ENCODE measurements at places on chromosomes 6 and 20.

DNA sequence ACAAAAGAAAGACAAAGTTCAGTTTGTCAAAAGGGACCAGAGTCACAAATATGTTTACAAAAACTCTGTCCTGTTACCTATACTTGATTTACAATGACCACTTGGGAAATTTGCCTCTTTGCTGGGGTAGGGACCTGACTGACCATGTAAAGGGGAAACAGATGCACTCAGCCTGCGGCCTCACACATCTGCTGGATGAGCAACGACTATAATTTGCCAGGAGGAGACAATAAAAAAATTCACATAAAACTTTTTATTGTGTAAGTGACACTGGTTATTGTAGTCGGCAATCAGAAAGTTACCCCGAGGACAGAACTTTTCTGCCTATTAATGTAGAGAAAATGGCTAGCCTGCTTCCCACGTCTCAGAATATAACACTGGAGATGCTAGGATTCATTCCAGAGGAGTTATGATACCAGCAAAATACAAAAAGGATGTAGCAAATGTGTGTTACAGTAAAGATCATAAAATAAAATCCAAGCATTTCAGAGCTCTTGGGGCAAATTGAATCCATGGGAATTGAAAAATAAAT, 415.4 kb upstream of the SPTLC3 start:
- no peak for DNase-seq

DNA sequence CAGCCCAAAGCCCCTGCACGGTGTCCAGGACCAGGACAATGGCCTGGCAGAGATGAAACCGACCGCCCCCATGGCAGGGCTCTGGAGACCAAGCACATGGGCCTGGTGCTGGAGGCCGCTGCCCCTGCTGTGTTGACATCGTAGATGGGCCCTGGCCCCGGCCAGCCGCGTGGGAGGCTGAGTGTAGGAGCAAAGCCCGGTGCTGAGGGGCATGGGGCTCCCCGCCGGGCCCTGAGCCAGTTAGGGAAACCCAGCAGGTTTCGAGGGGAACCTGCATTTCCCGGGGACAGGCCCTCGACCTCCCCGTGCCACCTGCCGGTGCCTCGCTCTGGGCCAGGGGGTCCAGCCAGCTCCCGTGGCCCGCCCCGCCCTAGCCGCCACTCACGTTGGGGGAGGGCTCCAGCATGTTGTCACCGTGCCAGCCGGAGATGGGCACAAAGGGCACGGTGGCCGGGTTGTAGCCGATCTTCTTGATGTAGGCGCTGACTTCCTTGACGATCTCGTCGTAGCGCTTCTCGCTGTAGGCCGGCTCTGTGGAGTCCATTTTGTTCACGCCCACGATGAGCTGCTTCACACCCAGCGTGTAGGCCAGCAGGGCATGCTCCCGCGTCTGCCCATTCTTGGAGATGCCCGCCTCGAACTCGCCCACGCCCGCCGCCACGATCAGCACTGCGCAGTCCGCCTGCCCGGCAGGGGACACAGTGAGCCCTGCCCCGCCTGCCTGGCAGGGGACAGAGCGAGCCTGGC, 4.3 kb downstream of the EEF1A2 start:
- no peak for DNase-seq

GRCh38 chr6:129936329-129937165, 75.4 kb upstream of the TMEM244 start:
- no peak for DNase-seq

- no peak for DNase-seq
Measured at GRCh38 chr20:58852543-58853271, at the start of gene GNAS. TSS of gene GNAS (plus strand) at chr20:58852716.

DNA sequence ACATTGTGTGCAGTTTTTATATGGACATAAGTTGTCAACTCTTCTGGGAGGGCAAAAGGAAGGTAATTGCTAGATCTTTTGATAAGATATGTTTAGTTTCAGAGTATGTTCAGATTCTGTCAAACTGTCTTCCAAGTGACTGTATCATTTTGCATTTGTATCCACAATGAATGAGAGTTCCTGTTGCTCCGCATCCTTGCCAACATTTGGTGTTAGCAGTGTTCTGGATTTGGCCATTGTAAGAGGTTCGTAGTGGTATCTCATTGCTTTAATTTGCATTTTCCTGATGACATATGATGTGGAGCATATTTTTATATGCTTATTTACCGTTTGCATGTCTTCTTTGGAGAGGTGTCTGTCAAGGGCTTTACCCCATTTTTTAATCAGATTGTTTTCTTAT, 150.2 kb downstream of the CDKAL1 start:
- DNase-seq: no peak

- DNase-seq: no peak
Measured at GRCh38 chr6:126040394-126040793, 54.1 kb downstream of the TRMT11 start.

DNA sequence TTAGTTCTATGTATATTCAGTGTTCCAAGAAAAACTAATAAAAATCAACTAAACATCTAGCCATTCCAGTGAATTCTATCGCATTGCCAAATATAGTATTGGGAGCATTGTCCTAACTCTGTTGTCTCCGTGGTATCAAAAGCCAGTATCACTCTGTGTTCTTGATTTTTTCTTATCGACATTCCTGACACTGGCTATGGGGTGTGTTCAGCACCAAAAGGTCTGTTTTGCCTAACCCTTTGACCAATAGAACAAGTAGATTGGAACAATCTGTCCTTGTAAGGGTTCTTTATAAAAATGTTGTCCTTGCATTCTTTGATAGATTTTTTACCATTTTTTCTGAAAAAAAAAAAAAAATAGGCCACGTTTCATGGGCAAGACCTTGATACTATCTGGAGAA, 161.5 kb downstream of the TSHZ2 start:
- DNase-seq: no peak

GRCh38 chr20:47466704-47467459, 34.8 kb upstream of the NCOA3 start:
- no peak for DNase-seq

GRCh38 chr6:16090452-16090851, 38.4 kb upstream of the MYLIP start:
- no peak for DNase-seq

- no peak for DNase-seq
Measured at GRCh38 chr6:45704056-45704800, 311.4 kb downstream of the CLIC5 start.

Measured in stimulated activated CD4-positive, alpha-beta T cell treated with anti-CD3 and anti-CD28 coated beads, Interleukin-1b, Interleukin-23, amount 100 ng/mL, for 1 hour (primary cell).